ENCODE measurements at places on chromosomes 1 and 21.

- DNase-seq, result no peak
Measured at GRCh38 chr1:74396462-74396861, 115.9 kb downstream of the LRRC53 start.

DNA sequence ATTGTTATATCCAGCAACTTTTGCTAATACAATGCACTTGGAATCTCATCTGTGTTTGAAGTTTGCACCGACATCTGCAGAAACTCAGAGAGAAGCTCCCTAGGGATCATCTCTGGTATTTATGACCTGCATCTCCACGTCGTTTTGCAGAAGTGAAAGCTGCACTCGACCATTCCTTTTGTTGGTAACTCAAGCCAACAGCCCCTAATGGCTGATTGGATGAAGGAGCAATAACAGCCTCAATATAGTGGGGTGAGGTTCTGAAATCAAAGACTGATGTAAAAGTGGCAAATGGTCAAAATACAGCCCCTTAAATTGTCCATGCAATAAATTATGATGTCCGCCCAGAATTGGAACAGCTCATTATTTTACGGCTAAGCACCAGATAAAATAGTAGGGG is 344.2 kb upstream of the KAZN start:
- no peak for DNase-seq

GRCh38 chr1:3114846-3115245 is 45.8 kb downstream of the PRDM16 start:
- no peak for DNase-seq

GRCh38 chr1:237124856-237125462 is 83.0 kb downstream of the RYR2 start:
- DNase-seq, result peak; percentile 34

All from ELR (cell line).